ENCODE measurements at places on chromosomes 3 and 15.

DNA sequence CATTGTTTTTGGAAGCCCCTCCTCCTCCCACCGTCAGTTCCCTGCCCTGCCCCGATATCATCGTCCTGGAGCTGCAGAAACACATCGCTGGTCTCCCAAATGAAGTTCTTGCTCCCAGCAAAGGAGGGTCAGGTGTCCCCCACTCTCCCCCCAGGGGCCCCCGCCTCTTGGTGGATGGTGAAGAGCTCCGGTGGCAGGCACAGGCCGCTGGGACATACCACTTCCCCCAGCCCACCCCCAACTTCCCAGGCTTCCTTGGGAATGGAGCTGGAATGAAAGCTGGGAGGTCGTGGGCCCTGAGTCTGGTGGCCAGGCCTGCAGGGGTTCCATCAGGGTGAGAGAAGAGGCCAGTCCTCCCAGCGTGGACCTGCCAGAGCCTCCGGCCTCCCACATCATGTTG is 137.7 kb downstream of the CHSY1 start:
- no peak for DNase-seq

DNA sequence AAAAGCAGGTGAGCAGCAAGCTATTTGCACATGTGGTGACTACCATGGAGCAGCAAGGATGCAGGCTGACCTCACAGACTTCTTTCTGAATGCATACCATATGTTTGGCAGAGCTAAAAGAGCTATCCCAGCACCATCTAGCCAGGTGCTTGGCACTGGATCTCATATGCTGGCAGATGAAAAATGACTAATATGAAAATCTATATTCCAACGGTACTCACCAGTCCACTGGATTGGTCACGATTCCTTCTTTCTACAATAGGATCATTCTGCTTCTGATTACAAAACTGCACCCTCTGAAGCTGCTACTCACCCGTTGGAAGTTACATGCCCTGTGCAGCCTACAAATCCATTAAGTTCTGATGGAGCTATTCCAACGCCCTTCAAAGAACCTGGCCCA is 714.3 kb upstream of the CFAP20DC start:
- no peak for DNase-seq

DNA sequence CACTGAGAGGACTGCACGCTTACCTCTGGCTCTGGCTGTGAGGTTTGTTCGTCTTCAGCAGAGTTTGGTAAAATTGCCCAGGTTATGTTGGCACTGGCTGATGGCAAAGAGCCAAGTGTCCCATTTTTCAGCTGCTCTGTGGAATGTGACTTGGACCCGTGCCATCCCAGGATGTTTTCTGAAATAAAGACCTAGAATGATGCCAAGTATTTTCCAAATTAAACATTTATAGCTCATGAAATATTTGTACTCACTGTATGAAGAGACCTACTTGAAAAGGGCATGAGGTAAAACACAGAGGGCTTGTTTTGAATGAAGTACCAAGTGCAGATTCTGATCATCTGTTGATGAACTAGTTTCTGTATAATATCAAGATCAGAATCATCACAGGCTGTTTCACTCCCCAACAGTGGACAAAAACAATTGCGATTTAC is 200.5 kb downstream of the STT3B start:
- no peak for DNase-seq

DNA sequence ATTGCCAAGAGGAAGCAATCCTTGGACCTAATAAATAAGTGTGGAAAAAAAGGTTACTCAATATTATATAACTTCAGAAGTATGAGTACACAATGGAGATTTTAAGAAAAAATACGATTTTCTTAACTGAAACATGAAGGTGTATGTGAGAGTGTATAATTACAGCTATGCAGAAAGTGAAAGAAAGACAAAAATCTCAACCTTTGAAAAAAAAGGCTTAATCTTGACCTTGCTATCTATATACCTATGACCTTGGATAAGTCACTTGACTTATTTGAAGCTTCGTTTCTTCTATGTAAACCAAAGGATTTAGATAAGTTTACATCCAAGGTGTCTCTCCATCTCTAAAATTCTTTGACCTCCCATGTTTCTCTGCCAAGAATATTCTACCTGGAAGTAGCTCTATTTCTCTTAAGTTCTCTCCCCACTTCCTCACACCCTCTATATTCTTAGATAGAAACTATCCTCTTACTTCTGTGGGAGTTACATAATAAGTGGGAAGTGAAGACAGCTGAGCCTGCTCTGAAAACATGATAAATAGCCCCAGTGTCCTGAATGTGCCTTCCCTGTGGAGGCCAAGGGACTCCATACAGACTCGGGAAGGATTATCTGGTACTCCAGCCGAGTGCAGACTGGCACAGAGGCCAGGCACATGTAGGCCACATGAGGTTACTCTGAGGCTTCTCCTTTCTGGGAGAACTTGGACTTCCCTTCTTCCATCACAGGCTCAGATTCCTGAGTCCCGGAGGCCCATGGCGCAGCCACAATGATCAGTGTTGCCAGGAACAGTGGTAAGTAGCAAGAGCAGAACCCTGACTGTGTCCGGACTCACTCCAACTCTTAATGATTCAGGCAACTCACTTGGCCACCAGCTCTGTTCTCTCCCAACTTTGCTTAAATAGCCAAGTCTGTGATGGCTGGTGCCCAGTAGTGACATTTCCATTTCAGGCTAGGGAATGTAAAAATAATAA is 166.8 kb upstream of the COL8A1 start:
- no peak for DNase-seq

GRCh38 chr3:38985581-38985980 is 66.2 kb downstream of the SCN11A start:
- no peak for DNase-seq

DNA sequence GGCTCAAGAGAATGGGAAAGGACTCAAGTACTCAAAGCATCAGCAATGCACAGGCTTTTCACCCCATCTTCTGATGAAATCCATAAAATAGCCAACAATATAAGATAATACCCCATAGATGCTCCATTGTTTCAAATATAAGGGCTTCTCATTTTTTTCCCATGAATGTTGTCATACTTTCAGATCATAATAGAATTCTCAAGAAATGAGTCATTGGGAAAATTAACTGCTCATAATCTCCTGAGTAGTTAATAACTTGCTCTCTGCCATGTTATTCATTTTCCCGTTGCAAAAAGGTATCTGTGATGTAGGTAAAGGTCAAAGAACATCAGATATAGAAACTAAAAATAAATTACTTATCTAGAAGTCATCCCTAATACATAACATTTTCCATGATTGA is 121.9 kb downstream of the NSUN3 start:
- DNase-seq = no peak

DNA sequence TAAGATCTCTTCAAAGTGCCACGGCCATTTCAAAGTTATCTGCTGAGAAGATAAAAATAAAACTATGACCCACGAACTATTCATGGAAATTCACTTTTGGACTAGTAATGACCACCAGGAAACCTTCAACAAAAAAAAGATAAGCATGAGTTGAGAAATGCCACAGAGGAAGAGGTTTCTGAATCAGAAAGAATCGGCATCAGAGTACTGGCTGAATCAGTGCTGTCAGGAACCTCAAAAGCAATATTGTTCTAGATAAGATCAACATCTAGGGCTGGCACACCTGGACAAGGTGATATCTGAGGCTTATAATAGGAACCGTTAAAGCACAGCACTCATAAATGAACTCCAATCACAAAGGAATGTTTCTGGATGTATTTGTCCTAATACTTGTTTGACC is 72.7 kb downstream of the PEAK1 start:
- no peak for DNase-seq

DNA sequence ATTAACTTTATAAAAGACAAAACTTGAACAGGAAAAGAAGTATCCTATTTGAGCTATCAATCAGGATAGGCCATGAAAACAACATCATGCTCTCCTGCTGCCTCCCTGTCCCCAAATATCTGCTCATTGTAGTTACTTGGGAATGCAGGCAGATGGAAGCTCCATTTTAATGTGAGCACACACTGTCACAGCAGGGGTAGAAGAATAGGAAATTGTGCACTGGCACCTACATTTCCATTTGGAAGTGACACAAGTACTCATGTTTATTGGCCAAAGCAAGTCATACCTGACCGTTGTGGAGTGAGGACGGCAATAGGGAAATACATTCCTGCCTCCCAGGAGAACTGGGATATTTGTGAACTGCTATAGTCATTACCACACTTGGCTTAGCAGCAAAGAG is 52.4 kb downstream of the ASTE1 start:
- no peak for DNase-seq

DNA sequence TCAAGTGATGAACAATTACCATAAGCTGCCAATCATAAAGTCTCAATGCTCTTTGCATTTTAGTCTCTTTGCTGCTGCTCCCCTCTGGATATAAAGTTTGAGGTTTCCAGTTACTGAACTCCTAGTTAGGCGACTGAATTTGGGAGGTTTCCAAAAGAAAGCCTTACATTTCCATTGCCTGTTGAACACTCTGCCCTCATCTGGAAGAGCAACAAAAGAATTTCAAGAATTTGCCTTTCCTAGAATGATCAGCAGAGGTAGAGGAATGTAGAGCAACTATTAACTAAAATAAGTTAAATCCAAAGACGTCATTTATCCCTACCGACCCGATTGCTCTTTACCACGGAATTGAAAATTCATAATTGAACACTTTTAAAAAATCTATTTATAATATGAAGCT is 53.4 kb upstream of the PRICKLE2 start:
- no peak for DNase-seq

DNA sequence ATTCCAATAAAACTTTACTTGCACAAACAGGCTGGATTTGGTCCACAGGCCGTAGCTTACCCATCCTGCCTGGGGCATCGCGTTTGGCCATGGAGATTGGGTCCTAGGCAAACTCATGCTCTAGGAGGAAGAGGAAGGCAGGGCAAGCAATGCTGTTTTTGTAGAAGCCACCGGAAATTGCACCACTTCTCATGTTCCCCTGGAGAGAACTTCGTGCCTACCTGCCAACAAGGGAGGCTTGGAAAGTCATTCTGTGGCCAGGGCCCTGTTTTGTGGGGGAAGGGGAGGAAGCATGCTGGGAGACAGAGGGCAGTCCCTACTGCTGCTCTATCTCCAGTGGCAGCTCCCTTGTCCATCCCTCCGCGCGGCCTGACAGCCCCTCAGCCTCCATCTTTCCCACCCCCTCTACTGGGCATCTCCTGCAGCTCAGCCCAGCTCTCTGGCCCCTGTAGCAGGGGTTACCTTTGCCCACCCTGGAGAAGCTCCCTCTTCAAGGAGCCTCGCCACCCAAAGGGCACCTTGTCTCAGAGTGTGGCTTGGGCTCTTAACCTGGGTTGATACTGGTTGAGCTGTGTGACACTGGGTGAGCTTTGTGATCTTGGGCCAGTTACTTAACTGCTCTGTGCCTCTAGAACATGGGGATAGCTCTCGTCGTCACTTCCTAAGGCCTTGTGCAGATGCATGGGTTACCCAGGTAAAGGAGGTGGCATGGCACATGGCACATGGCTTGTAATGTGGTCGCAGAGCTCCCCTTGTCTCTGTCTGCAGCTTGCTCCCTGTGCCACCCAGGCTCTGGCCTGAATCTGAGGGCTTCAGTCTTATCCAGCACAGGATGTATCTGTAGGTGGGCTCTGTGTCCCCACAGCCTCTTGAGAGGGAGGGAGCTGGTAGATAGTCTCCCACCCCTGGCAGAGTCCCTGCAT is 6.1 kb downstream of the ABTB1 start:
- DNase-seq = no peak

DNA sequence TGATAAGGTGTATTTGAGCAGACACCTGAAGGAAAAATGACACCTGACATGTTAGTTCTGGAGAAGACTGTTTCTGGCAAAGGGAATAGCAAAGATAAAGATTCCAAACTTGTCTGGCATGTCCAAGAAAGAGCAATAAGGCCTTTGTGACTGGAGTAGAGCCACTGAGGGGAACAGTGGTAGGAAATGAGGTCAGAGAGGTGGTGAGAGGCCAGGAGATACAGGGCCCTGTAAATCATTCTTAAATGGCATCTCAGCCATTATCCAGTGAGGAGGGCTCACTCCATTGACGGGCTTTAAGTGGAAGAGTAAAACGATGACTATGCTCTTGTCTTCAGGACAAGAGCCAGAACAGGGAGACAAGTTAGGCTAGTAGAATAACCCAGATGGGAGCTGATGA is 4.5 kb downstream of the SLC49A4 start:
- no peak for DNase-seq

- DNase-seq = no peak
Measured at GRCh38 chr3:56899078-56899477, 97.3 kb upstream of the ARHGEF3 start.

DNA sequence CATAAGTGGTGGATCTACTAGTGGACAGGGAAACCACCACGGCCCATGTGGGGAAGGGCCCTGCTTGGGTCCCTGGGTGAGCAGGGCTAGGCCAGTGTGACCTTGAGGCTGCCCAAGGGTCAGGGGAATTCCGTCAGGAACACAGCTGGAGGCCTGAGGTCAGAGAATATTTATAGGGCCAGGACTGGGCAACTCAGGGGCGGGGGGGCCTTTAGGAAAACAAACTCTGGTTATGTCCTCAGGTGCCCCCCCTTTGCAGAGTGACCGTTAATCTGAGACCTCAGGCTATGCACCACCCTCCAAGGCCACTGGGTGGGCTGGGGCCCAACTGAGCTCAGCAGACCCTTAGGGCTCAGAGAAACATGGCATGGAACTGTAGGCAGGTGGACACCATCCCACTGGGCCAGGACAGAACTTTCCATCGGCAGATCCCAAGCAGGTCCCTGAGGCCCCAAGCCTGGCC is 2.5 kb downstream of the TWF2 start:
- DNase-seq = no peak

DNA sequence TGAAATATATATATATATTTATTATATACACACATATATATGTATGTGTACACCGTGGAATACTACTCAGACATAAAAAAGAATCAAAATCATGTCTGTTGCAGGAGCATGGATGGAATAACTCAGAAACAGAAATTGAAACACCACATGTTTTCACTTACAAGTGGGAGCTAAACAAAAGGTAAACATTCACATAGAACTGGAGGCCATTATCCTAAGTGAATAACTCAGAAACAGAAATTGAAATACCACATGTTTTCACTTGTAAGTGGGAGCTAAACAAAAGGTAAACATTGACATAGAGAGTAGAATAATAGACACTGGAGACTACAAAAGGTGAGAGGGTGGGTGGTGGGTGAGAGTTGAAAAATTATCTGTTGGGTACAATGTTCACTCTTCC is 171.5 kb upstream of the GOLIM4 start:
- DNase-seq = no peak

GRCh38 chr3:168598250-168598649 is 502.5 kb upstream of the GOLIM4 start:
- no peak for DNase-seq

DNA sequence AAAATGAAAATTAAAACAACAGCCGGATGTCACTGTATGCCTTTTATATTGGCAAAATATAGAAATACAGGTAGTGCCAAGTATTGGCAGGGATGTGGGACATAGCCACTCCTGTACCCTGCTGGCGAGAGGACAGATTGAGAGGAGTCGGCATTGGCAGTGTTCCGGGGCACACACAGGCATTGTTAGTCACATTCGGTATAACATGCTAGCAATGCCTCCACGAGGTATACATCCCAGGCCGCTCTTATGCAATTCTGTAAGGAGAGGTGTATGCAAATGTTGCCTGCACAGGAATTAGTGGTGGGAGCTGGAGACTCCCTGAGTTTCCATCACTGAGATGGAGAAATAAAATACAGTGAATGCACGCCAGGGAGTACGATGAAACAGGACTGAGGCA is 99.4 kb upstream of the DLG1 start:
- DNase-seq = no peak

GRCh38 chr3:151789853-151790463 is 24.0 kb upstream of the AADAC start:
- DNase-seq = no peak
